Stimulated activated CD4-positive, alpha-beta T cell treated with anti-CD3 and anti-CD28 coated beads, Interleukin-12 subunit alpha, Interleukin-12 subunit beta, amount 100 ng/mL, for 48 hours (primary cell): ENCODE measurements at places on chromosomes 3 and 15.

DNA sequence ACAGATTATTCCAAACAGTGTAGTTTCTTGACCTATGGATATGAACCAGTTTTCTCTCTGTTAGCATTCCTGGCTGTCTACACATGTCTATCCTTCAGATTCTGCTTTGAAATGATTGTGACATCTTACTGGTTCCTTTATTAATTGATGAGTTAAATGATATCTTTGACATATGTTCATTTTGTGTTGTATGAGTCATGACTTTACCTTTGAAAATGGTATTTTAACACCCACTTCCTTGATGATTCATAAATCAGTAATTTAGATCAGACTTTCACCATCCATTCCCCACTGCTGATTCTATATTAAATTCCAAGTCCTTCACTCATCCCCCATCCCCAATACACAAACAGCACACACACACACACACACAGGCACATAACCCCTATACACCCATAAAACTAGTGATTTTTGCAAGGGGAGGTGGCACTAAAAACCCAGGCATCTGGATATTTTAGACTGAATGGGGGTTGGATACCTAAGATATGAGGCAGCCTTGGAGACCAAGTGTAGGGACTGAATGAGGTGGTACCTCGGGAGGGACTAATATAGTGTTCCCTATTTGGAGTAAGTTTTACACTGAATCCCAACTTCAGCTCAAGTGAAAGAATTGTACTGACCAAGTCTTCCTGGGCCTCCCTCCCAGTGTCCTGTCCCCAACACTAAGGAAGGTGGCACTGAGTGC, 9.7 kb downstream of the CCK start:
- DNase-seq: no peak

GRCh38 chr15:34001536-34001935, 33.2 kb downstream of the CHRM5 start:
- no peak for DNase-seq

- no peak for DNase-seq
Measured at GRCh38 chr3:105730801-105731354, 137.9 kb downstream of the CBLB start.

DNA sequence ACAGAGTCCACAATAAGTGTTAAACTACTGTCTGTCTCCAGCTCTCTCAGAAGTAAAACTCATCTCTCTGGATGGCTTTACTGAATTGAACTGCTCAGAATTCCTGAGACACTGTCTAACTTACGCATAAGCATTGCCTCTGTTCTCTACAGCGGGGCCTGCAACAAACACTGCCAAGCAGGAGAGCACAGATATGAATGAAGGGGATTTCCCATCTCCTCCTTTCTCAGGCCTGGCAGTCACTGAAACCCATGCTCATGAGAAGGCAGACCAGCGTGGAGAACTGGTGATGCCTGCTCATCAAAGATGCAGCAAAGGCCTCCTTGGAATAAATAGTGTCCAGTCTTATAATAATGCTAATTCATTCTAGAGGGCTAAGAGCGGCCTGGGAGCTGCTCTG, 10.3 kb downstream of the RASGRP1 start:
- DNase-seq: no peak

DNA sequence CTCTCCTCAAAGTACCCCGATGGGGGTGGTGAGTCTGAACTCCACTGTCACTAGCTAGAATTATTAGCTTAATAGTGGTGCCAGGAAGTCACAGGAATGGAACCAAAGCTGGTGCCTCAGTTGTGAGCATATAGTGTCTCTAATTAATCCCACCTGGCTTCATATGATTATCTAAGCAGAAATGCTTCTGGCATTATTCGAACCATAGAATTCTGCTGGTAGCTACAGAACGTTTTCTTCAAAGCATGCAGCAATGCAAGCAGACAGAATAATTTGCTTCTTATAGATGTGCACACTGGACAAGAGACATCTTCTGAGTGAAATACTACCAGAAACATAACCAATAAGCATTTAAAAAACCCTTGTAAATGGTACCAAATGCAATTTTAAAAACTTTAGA, 160.9 kb downstream of the IMPG2 start:
- DNase-seq: no peak

GRCh38 chr3:177751770-177752169, 554.5 kb upstream of the TBL1XR1 start:
- DNase-seq: no peak

- DNase-seq: no peak
Measured at GRCh38 chr15:58952751-58953150, 19.3 kb upstream of the SLTM start.
